GM06990 (cell line): ENCODE measurements at places on chromosomes 2 and 18.

DNA sequence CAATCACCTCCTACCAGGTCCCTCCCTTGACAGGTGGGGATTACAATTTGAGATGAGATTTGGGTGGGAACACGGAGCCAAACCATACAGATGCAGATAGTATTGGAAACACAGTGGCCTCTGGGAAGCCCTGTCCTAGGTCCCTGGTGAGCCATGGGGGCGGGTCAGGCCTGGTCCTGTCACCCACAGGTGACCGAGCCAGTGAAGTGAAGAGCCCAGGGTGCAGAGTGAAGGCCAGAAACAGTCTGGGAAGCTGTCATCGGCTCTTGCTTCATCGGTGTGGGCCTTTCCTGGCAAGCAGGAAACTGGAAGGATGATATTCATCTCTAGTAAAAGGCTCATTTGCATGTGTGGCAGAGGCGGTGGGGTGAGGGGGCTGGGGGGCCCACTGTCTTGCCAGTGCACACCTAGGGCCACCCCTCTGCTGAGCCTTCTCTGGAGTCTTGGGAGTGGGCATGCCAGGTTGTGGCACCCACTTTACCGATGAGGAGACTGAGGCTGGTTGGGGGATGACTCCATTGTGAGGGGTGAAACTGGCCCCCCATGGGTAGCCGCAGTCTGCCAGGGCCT lies 290.6 kb downstream of the NDUFA10 start:
- DNase-seq: no peak

DNA sequence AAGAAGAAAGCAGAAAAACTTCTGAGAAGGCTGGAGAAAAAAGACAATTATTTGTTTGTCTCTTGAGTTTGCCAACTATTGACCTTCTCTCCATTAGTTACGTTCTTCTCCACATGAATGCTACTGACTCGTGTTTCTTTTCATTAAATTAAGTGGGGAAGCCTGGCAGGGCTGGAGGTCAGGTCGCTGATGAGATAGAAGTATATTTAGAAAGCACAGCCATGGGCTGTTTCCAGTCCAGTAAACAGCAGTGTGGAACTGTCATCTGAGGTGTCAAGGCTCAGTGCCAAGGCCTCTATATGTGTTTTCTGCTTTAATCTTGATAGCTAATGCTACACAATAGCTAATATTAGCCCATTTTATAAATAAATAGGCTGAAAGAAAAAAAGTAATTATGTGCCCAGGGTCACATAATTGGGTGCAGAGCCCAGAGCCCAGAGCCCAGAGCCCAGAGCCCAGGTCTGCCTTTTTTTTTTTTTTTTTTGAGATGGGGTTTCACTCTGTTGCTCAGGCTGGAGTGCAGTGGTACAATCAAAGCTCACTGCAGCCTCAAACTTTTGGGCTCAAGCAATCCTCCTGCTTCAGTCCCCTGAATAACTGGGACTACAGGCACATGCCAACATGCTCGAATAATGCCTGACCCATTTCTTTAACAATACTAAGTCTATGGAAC lies 6.3 kb downstream of the MSGN1 start:
- no peak for DNase-seq

- DNase-seq: no peak
These were observed 50.1 kb upstream of the WDR75 start for GRCh38 chr2:189391201-189391600.

- DNase-seq: no peak
These were observed 207.6 kb upstream of the TANK start for GRCh38 chr2:160952464-160953254.

GRCh38 chr2:43124687-43125057 lies 101.7 kb downstream of the ZFP36L2 start:
- no peak for DNase-seq
